ENCODE measurements at places on chromosomes 7 and 10.

- DNase-seq: no peak
Measured at GRCh38 chr7:99719996-99720769, 14.8 kb downstream of the CYP3A7 start.

DNA sequence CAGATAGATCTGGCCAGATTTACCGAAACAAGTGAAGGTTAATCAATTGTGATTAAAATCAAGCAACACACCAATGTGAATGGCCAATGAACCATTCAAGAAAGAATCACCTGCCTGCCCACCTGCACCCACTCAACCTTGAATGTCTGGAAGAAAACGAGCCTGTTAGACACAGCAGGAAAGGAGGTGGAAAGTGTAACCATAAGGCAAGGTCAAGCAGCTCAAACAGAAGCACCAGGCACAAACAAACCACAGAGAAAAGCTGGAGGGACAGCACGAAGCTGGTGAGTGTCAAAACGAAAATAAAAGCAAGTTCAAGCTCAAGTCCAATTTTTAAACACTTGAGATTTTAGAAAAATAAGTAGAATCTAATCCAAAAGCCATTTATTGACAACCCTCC lies 64.9 kb downstream of the STEAP1B start:
- no peak for DNase-seq

- DNase-seq: no peak
Measured at GRCh38 chr7:3233301-3233700, 67.8 kb upstream of the SDK1 start.

- no peak for DNase-seq
Measured at GRCh38 chr7:140159497-140159896, 17.3 kb downstream of the KDM7A start.

GRCh38 chr10:35705671-35706070 lies 63.6 kb upstream of the FZD8 start:
- no peak for DNase-seq

- DNase-seq: peak; percentile 22
Measured at GRCh38 chr7:74479066-74479781, 25.5 kb downstream of the GTF2IRD1 start.

- no peak for DNase-seq
Measured at GRCh38 chr10:19993714-19994315, 177.6 kb downstream of the PLXDC2 start.

DNA sequence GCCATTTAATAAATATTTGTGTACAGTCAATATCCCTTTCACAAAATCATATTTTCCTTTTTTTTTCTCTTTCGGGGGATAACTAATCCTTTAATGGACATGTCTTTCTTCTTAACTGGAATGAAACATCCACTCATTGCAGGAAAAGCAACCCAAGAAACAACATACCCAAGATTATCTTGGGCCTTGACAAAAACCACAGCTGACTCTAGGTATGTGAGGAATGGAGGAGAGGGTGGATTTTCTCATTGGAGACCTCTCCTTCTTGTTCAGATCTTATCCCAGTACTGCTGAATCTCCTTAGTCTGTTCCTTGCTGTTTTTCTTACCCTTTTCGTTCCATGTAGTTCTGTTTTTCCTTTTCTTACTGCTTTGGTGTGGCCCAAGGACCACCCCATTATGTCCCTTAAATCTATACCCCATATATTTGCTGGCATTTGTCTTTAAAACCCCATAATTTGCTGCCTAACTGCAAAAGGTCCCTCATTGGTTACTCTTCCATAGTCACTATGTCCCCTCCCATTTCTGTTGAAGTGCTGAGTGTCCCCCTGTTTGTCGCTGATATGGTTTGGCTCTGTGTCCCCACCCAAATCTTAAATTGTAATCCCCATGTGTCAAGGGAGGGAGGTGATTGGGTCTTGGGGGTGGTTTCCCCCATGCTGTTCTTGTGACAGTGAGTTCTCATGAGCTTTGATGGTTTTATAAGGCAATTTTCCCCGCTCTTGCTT lies 6.8 kb upstream of the CDK6 start:
- DNase-seq: no peak

- DNase-seq: no peak
Measured at GRCh38 chr10:73088304-73088703, 8.4 kb downstream of the P4HA1 start.

GRCh38 chr7:101635484-101635883 lies 6.4 kb upstream of the MYL10 start:
- no peak for DNase-seq

DNA sequence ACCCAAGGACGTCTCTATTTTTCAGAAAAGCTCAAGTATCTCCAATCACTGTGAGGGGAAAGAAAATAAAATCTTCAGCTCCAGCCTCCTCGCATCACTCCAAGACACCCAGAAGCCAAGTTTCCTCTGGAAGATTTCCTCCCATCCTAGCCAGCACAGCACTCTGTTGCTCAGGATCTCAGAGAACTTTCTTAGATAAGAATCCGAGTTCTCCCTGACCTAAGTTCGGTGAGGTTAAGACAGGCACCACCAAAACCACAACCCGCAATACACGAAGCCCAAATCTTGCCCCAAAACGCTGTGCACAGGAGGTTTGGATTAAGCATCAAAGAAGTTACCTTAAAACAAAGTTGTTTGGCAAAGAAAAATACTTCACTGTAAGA lies 4.2 kb downstream of the FAM53B start:
- DNase-seq: no peak

DNA sequence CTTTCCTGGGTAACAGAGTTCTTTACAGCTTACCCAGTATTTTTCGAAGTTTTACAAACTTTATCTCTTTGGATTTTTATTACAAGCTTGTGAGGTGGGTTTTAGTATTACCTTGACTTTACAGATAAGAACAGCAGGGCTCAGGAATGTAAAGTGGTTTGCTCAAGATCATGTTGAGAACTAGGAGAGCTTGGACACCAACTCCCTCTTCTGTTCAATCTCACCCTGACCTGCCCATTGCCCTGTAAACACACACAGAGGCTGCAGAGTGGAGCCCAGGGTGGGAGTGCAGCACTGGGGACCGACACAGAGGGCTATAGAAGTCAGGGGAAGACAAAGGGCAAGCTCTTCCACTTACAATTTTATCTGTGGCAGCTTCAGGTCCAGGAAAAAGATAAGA lies 4.6 kb upstream of the TSPAN14 start:
- DNase-seq: no peak

GRCh38 chr7:999149-999879 lies 16.3 kb downstream of the CYP2W1 start:
- no peak for DNase-seq

DNA sequence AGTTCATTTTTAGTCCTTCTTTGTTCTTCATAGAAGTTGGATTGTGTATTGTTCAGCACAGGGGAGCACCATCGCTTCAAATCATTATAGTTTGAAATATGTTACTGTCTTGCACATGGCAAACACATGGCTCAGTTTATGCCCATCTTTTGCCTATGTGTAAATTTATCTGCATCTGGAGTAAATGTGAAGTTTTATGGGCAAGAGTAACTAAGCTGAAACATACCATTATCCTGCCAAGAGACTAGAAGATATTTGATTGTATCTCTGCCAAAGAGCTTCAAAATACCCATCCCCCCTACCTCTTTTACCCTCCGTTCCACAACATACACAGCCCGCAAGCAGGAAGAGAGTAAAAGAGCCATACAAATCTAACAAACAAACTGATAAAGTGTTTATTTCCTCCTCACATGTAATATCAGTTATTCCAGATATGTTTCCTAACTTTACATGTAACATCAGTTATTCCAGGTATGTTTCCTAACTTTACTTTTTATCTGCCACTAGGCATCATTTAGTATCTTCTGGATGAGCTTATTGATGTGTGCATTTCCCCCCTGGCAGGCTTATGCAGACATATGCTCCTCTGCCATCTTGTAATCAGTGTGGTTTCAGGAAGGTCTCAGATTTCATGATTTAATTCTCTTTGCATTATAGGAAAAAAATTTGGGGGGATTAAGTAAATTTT lies 127.7 kb downstream of the SRI start:
- no peak for DNase-seq
